ENCODE measurements at places on chromosomes 7 and 10. TPM values are rescaled to one million over a fixed set of nuclear protein-coding genes. Genes with fewer than 3 reads are reported as not detected.

DNA sequence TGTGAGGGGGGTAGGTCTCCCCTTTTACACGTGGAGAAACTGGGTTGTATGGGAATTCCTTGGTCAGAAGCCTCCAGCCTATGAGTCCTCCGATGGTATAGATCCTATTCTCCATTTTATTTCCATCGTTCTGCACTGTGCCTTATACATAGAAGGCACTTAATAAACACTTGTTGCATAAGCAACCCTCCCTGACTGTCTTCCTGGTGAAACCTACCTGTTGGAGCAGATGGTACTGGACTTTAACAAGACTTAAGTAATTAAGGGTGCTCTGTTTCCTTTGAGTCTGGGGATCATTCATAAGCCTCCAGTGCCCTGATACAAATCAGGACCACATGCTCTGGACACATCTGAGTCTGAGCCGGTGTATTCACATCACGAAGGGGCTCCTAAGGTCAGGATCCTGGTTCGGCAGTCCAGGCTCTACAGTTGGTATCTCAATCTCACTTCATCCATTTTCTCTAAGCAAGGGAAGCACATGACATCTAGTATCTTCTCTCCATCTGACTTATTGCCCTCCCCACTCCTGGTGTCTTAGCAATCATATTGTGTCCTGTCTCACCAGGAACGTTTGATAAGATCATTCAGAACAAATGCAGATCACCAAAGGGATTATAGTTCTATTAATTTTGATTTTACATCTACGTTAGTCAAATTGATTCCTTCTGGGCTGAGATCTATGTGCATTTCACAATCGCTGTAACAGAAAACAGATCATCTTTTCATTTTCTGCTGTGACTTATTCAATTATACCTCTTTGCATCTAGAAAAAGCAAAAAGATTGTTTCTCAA, 22.8 kb upstream of the EZH2 start:
- H3K4me3 ChIP-seq = no peak overlapping the region
- H3K4me1 ChIP-seq = no peaks in the 10 kb centered on the region
- no peak overlapping the region for H3K27ac ChIP-seq
- no peaks in the 10 kb centered on the region for H3K36me3 ChIP-seq
- peaks cover 10% of the 10 kb centered on the region for H3K27me3 ChIP-seq
- DNase-seq = no peak

DNA sequence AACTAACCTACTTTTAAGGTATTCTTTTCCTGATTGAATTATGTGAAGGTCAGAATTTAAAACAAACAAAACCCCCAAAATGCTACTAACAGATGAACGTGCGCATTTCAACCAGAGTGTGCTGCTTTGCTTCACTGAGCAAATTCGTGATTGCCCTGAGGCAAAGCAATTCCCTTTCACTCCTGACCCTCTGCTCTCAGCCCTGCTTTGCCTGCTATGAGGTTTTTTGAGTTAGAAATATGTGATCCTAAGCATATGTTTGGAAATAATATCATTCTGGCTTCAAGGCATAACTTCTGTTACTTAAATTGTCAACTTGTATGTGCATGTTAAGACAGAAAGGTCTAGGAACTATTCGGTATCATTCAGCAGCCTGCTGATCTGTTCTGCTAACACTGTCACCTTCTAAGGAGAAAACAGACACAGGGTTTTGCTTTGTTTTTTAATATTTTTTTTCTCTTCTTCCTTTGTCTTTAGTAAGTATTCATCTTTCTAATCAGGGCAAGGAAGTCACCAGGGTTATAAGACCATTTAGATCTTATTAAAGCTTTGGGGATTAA, 124.2 kb downstream of the GNAT3 start:
- 0 out of 2 replicates have a peak, but pooled peaks cover 6% of the 10 kb centered on the region for H3K4me1 ChIP-seq
- H3K27me3 ChIP-seq = no peaks in the 10 kb centered on the region
- H3K27ac ChIP-seq = no peak overlapping the region
- H3K4me3 ChIP-seq = no peak overlapping the region
- no peaks in the 10 kb centered on the region for H3K36me3 ChIP-seq
- DNase-seq = peak; percentile 55

DNA sequence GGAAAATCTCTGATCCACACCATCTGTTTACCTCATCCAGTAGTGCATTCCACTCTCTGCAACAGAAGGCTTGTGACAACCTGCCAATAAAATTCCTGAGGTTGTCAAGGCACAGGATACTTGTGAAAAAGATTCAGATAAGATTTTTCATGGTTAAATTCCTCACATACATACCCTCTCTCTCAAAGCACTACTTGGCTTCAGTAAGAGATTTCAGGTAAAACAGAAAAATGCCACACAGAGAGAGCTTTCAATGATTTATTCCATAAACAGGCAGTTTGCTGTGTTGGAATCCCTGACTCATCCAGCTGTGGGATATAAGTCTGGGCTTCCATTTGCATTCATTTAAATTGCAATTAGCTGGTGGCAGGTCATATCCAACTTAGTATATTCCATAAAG, 99.7 kb upstream of the CAV2 start:
- no peak overlapping the region for H3K4me3 ChIP-seq
- no peaks in the 10 kb centered on the region for H3K36me3 ChIP-seq
- H3K27me3 ChIP-seq = no peaks in the 10 kb centered on the region

DNA sequence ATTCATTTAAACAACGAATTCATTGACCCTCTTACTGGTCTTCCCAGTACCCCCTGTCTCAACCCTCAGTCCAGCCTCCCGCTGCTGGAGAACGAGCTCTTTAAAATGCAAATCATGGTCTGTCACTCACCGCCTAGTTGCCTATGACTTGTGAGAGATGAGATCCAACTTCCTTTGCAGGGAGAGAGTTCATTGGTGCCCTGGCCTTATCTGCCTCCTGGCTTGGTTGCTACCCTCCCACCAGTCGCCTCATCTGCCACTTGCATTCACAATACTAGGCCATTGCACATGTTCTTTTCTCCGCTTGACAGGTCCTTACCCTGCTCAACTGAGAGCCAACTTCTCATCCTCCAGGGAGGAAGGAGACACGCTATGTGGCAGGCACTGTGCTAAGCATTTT, 54.0 kb upstream of the MXI1 start:
- H3K27me3 ChIP-seq = peaks cover 6% of the 10 kb centered on the region
- DNase-seq = no peak
- no peaks in the 10 kb centered on the region for H3K4me1 ChIP-seq
- H3K36me3 ChIP-seq = no peaks in the 10 kb centered on the region

- no peak overlapping the region for H3K4me3 ChIP-seq
- H3K27me3 ChIP-seq = no peaks in the 10 kb centered on the region
- H3K36me3 ChIP-seq = peaks cover 3% of the 10 kb centered on the region
- DNase-seq = no peak
These were observed 8.0 kb downstream of the ZNF518A start for GRCh38 chr10:96138102-96138501.

The FOXK1 gene
- 23.4 TPM for total RNA-seq

The ASAH2 gene
- 1.7 TPM for total RNA-seq

DNA sequence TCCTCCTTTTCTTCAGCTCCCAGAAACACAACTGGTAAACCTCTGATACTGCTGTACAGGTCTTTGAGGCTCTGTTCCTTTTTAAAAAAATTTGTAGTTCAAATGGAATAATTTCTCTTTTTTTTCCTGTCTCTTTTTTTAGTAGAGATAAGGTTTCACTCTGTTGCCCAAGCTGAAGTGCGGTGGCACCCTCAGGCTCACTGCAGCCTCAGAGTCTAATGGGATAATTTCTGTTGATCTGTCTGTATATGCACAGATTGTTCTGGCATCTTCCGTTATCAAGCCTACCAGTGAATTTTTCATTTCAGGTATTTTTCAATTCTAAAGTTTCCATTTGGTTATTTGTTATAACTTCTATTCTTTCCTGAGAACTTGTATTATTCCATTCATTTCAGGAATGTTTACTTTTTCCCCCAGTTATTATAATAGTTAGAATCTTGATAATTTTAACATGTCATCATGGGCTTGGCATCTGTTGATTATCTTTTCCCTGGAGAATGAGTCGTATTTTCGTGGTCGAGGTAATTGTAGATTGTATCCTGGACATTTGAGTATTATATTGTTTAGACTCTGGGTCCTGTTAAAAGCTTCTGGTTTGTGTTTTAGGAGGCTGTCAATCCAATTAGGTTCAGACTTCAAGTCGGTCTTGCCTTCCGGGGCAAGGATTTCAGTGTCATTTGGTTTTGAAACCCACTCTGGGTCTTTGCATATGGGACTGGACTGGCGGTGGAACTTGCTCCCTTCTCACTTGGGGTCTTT, 24.5 kb downstream of the CRCP start:
- H3K4me3 ChIP-seq = no peak overlapping the region
- H3K27me3 ChIP-seq = no peaks in the 10 kb centered on the region
- H3K4me1 ChIP-seq = peaks cover 7% of the 10 kb centered on the region
- no peak for DNase-seq
- peaks cover 48% of the 10 kb centered on the region for H3K36me3 ChIP-seq

The ZNF487 gene
- 0.38 TPM for total RNA-seq

GRCh38 chr10:58734116-58734515, 221.4 kb downstream of the BICC1 start:
- no peak overlapping the region for H3K27ac ChIP-seq
- no peaks in the 10 kb centered on the region for H3K36me3 ChIP-seq
- no peak for DNase-seq
- no peak overlapping the region for H3K4me3 ChIP-seq
- no peaks in the 10 kb centered on the region for H3K27me3 ChIP-seq

The TMEM229A gene
- total RNA-seq = not detected

DNA sequence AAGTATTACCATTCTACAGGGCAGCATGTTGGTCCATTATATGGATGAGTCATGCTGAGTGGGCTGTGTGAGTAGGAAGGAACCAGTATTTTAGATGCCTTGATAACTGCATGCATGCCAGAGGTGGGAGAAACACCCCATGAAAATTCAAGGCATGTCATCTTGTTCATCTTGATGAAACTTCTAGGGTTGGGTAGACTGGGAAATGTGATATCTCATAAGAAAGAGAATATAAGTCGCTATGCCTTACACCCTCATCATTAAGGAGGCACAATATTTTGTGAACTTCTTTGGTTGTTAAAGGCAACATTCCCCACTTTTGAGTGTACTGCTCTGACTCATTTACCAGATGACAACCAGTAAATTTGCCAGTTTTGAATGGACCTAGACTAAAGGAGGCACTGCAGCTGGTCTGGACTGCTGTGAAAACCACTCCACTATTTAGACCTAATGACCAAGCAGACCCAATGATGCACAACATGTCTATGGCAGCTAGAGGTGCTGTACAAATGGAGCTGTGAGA, 48.0 kb downstream of the ZNF365 start:
- no peak overlapping the region for H3K27ac ChIP-seq
- DNase-seq = no peak
- no peak overlapping the region for H3K4me3 ChIP-seq
- H3K27me3 ChIP-seq = no peaks in the 10 kb centered on the region
- H3K4me1 ChIP-seq = no peaks in the 10 kb centered on the region

The NPY gene
- 1.8 TPM for total RNA-seq

- H3K27ac ChIP-seq = no peak overlapping the region
- H3K4me1 ChIP-seq = peaks cover 7% of the 10 kb centered on the region
These were observed 32.0 kb downstream of the AUTS2 start for GRCh38 chr7:69630292-69630691.

The HOXA5 gene
- total RNA-seq = 10.4 TPM

GRCh38 chr7:32043688-32044087, 26.5 kb downstream of the PDE1C start:
- H3K27me3 ChIP-seq = peaks cover 3% of the 10 kb centered on the region
- no peaks in the 10 kb centered on the region for H3K36me3 ChIP-seq
- no peaks in the 10 kb centered on the region for H3K4me1 ChIP-seq
- no peak for DNase-seq

GRCh38 chr7:70092314-70093204, 494.3 kb downstream of the AUTS2 start:
- H3K27ac ChIP-seq = peak overlapping the region; percentile 100
- DNase-seq = peak; percentile 99
- H3K4me3 ChIP-seq = peak overlapping the region; percentile 33
- no peaks in the 10 kb centered on the region for H3K27me3 ChIP-seq
- peaks cover 58% of the 10 kb centered on the region for H3K4me1 ChIP-seq
- no peaks in the 10 kb centered on the region for H3K36me3 ChIP-seq

DNA sequence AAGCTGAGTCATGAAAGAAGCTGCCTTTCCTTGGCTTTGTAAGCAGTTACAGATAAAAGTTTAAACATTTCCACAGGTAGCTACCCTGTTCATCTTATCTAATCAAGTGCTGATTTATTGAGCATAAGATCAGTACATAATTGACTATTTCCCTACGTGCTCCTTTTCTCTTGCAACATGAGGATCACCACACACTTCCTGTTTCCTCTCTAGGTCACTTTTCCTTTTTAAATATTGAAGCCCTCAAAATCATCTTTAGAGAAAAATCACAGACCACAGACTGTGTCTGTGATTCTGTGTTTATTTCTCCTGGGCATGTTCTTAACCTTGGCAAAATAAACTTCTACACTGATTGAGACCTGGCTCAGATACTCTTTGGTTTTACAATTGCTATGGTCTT, 69.5 kb downstream of the ZNF37A start:
- H3K27ac ChIP-seq = no peak overlapping the region
- H3K36me3 ChIP-seq = no peaks in the 10 kb centered on the region
- H3K4me3 ChIP-seq = no peak overlapping the region
- no peak for DNase-seq
- H3K4me1 ChIP-seq = no peaks in the 10 kb centered on the region

The C10orf53 gene
- total RNA-seq = not detected

DNA sequence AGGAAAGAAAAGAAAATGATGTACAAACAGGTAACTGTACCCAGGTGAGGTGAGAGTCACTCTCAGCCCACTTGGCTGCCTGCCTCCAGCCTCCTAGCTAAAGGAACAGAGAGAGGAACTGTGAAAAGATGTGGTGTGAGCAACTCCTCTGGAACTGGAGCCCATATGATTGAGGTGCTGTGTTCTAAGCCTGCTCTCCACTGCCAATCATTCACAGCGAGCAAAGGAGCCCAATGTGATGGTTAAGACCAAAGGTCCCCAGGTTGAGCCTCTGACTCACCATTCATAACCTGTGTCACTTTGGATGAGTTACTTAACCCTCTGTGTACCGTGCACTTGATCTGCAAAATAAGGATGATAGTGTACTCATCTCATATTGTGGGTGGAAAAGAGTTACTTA, 868.1 kb upstream of the AUTS2 start:
- H3K4me3 ChIP-seq = no peak overlapping the region
- H3K27me3 ChIP-seq = peaks cover 4% of the 10 kb centered on the region

Data from SJCRH30 (cell line).